ENCODE measurements at places on chromosomes 2 and 18. TPM values are rescaled to one million over a fixed set of nuclear protein-coding genes. Genes with fewer than 3 reads are reported as not detected.
A peak's percentile ranks its signal among the peaks of the same experiment; 100 is the strongest.

SCN2A gene
- polyA plus RNA-seq: 0.08 TPM

- DNase-seq: no peak
These were observed 1058.2 kb upstream of the CRIM1 start for GRCh38 chr2:35297403-35297802.

- no peak for DNase-seq
These were observed 126.6 kb downstream of the ZNF532 start for GRCh38 chr18:58991167-58991798.

GRCh38 chr18:76493213-76494161 is 1.6 kb downstream of the ZNF516 start:
- DNase-seq: peak; percentile 51

DNA sequence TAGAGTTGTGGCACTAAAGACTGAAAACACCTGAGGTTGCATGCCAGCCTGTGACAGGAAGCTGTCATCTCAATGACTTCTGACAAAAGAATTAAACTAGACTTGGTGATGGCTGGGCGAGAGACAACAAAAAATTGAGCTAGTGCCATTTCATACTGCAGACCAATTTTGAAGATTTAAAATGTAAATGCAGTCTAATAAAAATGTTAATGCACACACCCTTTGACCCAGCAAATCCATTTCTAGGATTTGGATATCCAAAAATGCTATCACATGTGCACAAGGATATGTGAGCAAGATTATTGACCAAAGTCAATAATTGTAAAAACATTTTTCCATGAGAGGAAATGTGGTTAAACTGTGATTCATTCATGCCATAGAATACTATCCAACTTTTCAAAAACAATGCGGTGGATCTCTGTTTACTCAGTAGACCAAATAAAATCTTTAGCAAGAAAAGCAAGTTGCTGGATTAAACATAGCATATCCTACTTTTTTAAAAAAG is 5.6 kb downstream of the FBXO36 start:
- no peak for DNase-seq

DNA sequence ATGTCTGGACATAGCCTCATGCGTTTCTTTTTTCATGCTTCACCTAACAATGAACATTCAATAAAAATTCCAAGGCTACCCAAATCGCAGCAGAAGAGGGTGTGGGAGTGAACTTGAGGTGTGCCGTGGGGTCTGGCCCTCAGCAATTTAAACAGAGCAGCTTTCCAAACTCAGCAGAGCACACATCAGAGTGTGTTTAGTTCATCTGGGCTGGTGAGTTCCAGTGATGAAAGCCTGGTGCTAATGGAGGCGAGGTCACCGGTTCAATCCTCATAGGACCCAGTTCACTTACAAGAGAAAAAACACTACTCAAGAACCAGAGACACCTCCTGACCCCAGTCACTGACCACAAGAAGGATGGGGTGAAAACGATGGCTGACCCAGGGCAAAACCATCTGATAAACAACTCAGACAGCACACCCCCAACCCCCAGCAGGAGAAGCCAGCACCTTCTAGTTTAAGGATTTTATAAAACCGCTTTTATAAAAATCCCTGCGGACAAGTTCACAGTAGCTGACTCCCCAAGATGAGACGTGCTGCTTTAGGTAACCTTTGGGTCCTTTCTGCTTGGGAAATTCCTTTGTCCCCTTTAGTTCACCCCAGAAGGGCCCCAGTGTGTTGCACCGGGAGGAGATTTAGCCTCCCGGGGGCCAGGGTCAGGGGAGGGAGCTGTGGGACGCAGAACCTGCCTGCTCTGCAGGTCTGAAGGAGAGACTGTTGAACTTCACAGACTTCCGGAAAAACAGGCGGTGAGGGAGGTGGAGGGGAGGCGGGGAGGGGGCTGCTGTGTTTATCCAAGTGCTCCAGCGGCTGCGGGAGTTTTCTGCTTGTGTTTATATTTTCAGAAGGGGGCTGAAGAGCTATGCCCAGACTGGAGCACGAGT is 152.7 kb upstream of the SOX11 start:
- no peak for DNase-seq

- DNase-seq: peak; percentile 29
These were observed 46.7 kb downstream of the DAPL1 start for GRCh38 chr2:158841850-158842249.

GRCh38 chr2:43080571-43081021 is 145.8 kb downstream of the ZFP36L2 start:
- DNase-seq: no peak

GRCh38 chr2:13504808-13505207 is 788.1 kb downstream of the TRIB2 start:
- DNase-seq: no peak

GRCh38 chr2:238398577-238398976 is 28.1 kb upstream of the ASB1 start:
- DNase-seq: no peak

GRCh38 chr2:169344736-169345485 is 17.4 kb downstream of the LRP2 start:
- no peak for DNase-seq

DNA sequence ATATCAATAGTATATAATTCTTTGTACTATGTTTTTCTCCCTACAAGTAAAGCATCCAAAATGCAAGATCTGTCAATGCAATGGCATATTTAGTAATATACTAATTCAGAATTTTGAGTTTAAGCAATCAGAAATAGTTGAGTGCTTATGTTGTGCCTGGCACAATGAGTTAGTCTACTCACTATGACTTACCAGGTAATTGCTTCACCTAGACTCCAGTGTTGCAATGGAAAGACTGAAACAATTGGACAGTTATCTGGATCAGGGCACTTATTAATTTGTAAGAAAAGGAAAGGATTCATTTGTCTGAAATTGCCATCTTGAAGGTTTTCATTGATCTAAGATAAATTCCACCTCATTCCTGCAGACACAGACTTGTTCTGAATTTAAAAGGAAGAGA is 97.6 kb upstream of the TCF4 start:
- no peak for DNase-seq

SATB2 gene
- polyA plus RNA-seq: 1.8 TPM

GRCh38 chr2:149385350-149385749 is 55.0 kb downstream of the LYPD6 start:
- DNase-seq: no peak
